NCI-H446 treated with DMSO at 0.1 percent for 48 hours (cell line): ENCODE measurements at places on chromosomes 6 and 20.

GRCh38 chr6:126039284-126039683 is 52.9 kb downstream of the TRMT11 start:
- no peak for DNase-seq

- DNase-seq, result no peak
Observed at GRCh38 chr20:16283307-16283706, 289.9 kb downstream of the KIF16B start.

DNA sequence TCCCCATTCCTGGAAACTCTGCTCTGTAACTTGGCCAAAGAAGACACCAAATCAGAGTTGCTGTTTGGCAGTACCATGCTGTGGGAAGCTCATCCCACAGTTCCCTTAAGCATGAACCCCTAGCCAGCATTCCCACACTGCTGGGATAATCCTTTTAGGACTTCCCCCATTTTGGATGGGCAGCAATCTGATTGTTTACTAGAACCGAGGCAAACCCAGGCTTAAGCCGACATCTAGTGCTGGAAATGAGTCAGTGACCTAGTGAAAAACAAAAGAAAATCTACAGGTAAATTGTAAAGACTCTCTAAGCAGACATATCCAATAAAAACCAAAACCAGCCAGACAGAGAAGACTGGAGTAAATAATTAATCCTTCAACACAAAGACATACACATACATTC is 5.2 kb downstream of the DNAH8 start:
- DNase-seq, result no peak

- DNase-seq, result no peak
Observed at GRCh38 chr20:20856956-20857355, 144.5 kb upstream of the RALGAPA2 start.

- peak; percentile 74 for DNase-seq
Observed at GRCh38 chr6:25192590-25193459, 86.3 kb upstream of the CARMIL1 start.

DNA sequence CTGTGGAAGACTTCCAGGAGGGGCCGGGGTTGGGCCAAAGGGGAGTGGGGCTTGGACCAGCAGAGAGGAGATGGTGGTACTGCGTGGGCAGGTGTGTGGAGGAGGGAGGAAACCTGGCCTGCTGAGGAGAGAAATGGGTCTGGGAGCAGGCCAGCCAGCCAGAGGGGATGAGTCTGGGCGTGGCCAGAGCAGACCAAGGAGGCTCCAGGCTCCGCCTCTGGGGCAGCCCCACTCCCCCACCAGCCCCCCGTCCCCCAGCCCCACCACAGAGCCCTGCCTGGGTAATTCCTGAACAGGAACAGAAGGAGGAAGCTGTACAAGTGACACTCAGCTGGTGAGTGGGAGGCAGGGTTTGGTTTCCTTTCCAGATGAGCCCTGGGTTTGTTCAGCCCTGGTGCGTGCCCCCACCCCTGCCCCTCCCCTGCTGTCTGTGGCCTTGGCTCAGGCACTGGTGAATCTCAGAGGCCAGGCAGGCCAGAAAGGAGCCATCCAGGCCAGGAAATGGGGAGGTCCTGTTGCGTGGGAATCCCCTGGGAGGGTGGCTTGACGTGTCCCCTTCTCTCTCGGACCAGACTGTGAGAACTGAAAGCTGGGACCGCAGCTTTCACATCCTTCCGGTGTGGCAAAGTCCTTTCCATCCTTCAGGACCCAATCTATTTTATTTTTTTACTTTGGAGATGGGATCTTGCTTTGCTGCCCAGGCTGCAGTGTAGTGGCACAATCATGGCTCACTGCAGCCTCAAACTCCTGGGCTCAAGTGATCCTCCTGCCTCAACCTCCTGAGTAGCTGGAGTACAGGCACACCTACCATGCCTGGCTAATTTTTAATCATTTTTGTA is 9.4 kb upstream of the SRC start:
- no peak for DNase-seq

GRCh38 chr20:654417-654750 is 1.4 kb upstream of the SRXN1 start:
- DNase-seq, result no peak

GRCh38 chr20:19975436-19975799 is 41.7 kb upstream of the NAA20 start:
- no peak for DNase-seq

DNA sequence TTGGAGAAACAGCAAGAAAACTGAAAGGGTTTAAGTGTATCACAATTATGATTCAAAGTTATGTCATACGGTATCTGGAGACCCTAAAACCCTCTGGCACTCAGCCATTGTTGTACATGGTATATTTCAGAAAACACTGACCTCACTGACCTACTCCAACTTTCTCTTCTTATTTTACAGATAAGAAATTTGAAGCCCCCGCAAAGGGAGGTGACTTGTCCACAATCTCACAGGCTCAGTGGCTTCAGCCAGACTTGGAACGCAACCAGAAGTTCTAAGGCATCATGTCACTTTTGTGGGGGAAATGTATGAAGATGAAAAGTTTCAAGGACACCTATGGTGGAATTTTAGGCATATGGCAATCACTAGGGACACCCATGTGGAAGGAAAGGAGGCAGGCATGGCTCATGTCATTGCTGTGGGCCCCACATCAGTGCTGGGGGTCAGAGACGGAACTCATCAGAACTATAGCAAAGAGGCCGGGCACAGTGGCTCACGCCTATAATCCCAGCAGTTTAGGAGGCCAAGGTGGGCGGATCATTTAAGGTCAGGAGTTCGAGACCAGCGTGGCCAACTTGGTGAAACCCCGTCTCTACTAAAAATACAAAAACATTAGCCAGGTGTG is 5.2 kb upstream of the TRIB3 start:
- no peak for DNase-seq

- DNase-seq, result no peak
Observed at GRCh38 chr6:168368936-168369335, 49.4 kb upstream of the DACT2 start.

GRCh38 chr20:16143596-16143995 is 429.7 kb downstream of the KIF16B start:
- no peak for DNase-seq

DNA sequence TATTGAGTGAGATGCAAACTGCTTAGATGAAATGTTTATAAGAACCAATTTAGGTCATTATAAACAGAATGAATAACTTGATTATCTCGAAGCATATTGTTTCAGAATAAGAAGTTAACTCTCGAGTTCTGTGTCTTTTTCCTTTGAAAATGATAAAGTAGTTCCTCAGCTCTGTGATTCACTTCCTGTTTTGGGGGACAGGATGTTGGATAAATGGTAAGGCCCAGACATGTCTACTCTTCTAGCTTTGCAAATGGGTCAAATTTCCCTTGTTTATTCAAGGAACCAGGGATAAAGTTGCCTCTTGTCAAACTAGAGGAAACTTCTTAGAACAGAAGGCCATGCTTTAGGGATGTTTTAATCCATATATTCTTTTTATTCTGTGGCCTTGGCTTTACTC is 246.9 kb downstream of the SOX4 start:
- DNase-seq, result no peak

GRCh38 chr6:53306819-53307347 is 41.9 kb downstream of the ELOVL5 start:
- DNase-seq, result no peak

GRCh38 chr6:3773678-3774298 is 22.3 kb upstream of the PXDC1 start:
- peak; percentile 7 for DNase-seq

DNA sequence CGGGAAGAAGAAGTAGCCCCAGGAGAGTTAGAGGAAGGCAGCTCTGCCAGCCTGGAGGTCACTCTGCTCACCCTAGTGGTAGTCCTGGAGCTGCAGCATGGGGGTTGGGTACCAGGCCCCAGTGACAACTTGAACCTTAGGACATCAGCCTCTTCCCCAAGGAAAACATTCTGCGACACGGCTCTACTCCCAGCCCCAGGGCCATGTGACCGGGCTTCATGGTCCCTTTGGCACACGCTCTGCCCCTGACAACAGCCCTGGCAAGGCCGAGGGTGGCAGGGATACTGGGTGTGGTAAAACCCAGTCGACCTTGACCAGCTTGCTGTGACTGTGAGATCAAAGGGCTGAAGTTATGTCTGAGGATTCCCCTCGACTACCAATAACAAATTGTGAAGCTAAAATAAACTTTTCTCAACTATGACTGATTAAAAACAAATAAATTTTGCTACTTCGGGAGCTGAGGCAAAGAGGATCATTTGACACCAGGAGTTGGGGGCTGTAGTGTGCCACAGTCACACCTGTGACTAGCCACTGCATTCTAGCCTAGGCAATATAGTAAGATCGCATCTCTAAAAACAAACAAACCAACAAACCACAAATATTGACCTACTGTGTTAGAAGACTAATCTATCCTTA is 24.4 kb upstream of the ARID1B start:
- no peak for DNase-seq

GRCh38 chr20:19688031-19688806 is 69.8 kb upstream of the RIN2 start:
- peak; percentile 62 for DNase-seq

DNA sequence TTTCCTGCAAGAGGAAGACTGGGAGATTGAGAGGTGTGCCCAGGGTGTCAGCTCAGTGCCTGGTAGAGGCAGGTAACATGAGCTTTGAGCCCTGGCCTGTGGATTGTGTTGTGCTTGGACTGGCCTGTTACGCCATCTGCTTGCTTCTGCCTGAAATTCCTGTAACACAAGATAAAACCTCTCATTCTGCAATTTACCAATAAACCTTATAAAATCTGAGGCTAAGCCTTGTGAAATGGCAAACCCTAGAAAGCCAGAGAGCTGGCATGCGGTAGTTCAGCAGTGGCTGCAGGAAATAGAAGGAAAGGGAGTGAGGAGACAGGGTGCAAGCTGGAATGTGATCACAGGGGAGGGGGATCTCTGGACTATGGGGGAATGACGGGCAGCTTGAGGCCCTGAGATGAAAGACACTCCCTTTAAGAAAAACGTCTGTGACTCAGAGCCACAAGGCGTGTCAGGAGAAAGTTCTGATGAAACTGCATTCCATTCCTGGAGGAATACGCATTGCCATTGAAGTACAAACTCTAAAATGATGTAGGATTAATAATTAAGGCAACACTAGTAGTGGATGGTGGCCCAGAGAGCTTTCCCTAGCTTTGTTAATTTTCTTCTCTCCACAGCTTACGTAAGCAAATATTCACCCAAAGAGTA is 26.3 kb upstream of the TFAP2A start:
- DNase-seq, result no peak

DNA sequence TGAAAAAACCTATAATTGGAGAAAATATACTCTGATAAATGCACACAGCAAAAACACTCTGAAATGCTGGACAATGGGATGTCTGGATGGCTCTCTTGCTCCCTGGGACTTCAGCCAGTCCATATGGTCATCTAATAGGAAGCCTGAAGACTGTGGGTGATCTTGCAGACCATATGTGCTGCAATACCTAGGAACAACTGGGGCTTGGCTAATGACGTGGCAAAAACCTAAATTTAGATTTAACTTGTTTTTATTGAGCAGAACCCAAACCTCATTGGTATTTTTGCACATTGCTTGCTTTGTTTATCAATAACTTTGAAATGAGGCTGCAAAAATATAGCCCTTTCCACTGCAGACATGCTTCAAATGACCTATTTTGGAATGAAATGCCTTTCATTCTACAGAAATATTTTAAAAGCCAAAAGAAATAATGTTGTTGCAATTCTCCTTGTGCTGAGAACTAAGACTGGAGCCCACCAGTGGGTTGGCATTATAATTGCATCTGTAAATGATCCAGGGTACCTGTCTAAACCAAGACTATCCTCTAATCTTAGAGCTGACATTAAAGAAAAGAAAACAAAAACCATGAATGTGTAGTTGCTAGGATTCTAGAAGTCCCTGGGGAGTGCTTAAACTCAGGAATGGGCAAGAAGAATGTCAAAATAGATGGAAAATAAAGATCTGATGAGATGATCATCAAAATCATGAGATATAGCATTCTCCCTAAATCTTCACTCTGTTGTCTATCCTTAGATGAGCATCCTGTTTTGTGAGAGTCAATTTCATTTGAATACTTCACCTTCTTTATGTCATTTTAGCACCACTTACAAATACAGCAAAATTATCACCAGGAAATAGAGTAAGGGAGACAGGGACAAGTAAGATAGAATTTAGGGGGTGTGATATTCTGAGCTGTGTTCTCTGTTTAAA is 152.1 kb upstream of the RIMS1 start:
- DNase-seq, result peak; percentile 68

DNA sequence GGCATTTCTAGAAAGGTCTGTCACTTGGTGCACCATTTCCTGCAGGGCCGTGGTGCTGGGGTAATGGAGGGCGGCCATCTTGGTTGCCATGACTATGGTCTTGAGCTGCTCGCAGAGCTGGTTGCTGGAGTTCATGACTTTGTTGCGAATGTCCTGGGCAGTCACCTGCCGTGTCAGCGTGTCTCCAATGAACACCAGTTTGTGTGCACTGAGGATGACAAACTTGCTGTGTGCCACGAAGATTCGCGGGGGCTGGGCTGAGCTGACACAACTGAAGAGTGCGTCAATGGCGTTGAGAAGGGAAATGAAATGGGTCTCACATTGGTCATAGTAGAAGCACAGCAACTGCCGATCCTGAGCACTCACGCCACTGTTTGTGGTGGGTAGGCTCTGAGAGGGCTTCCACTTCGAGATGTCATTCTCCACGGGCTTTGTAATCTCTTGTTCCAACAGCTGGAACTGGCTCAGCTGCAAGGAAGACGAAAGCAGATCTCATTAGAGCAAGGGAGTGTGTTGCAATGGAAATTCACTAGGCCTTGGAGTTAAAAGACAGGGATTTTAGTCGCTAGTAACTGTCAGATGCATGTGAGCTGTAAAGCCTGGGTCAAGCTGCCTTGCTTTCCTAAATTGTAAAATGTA is 47.1 kb downstream of the NEDD9 start:
- DNase-seq, result no peak

DNA sequence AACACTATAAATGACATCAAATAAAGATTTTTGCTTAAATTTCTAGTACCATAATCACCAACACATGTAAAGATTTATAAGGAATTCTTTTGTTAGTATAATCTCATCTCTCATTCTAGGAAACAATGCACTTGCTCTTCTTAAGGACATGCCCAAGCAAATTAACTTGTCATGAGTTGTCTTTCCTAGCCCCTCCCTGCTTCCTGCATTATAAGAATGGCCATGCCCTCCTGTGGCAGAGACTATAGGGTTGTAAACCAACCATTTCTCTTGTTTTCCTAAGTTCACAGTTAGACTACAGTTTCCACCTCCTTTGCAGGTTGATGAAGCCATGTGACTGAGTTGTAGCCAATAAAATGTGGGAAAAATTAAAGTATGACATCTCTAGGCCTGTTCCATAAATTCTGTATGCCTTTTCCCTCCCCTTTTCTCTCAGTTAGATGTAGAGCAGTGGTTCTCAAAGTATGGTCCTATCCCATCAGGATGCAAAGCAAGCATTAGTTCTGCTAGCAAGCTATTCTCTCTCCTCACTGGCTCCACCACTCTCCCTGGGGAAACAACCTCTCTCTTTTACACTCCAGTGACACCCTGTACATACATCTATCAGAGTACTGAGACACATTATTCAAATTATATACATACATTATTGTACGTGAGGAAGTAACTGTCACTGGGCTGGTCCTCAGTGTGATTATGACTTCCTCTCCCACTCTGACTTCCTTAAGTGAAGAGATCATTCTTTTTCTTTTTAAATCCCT is 295.0 kb downstream of the PKHD1 start:
- no peak for DNase-seq
